ENCODE measurements at places on chromosomes 7 and 10. TPM values are rescaled to one million over a fixed set of nuclear protein-coding genes. Genes with fewer than 3 reads are reported as not detected.

GJD4 gene
- not detected for total RNA-seq

MSMB gene
- total RNA-seq: not detected

KCNMA1 gene
- 3.8 TPM for total RNA-seq

DLX6 gene
- total RNA-seq: not detected

OR2F1 gene
- not detected for total RNA-seq

CC2D2B gene
- total RNA-seq: 0.33 TPM

Measured in mammary epithelial cell (primary cell).